ENCODE measurements at places on chromosomes 12 and 14.
A peak's percentile ranks its signal among the peaks of the same experiment; 100 is the strongest.

GRCh38 chr14:20820063-20820904 is 17.6 kb upstream of the RNASE1 start:
- no peak for DNase-seq

DNA sequence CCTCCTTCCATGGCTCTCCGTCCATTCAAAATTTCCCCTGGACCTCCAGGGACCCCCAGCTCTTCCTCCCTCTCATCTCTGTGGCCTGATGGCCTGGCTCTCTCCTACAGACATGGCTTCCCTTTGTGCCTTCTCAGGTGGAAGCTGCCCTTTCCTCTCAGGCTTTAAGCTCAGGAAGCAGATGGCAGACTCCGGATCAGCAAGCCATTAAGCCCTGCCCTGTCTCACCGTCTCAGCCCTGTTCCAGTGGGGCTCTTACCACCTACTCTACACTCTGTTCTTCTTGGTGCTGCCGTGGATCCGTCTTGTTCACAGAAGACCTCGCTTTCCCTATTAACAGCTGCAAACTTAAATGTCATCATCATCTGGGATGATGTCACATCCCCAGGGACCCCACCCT is 33.1 kb downstream of the NPC2 start:
- DNase-seq, result no peak

DNA sequence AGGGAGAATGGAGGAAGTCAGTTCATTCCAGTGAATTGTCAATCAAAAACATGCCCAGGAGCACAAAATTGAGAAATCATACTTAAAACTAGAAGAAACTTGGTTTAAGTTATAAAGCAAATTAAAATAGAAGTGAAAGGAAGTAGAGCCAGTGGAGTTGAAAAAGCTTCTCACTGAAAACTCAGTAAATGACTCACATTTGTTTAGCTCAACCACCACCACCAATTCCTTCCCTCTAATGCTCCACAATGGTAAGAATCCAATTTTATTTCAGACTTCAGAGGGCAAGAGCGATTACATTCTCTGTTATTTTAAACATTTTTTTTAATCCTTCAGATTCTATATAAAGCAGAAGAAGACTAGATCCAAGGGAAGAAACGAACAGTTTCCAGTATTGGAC is 19.4 kb downstream of the UTP20 start:
- no peak for DNase-seq

- peak; percentile 91 for DNase-seq
These were observed 13.8 kb downstream of the NGDN start for GRCh38 chr14:23483236-23483854.

DNA sequence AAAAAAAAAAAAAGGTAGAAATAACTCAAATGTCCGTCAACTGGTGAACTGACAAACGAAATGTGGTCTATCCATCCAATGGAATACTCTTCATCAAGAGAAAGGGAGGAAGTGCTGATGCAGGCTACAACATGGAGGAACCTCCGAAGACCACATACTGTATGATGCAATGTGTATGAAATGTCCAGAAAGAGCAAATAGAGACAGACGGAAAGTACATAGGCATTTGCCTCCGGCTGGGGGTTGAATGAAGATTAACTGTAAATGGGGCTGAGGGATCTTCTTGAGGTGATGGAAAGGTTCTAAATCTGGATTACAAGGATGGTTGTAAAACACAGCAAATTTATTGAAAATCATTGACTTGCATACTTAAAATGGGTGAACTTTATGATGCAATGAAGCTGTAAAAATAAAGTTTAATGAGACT is 35.4 kb downstream of the DLK1 start:
- DNase-seq, result peak; percentile 53

- DNase-seq, result no peak
These were observed 94.0 kb upstream of the RMST start for GRCh38 chr12:97368462-97369163.

DNA sequence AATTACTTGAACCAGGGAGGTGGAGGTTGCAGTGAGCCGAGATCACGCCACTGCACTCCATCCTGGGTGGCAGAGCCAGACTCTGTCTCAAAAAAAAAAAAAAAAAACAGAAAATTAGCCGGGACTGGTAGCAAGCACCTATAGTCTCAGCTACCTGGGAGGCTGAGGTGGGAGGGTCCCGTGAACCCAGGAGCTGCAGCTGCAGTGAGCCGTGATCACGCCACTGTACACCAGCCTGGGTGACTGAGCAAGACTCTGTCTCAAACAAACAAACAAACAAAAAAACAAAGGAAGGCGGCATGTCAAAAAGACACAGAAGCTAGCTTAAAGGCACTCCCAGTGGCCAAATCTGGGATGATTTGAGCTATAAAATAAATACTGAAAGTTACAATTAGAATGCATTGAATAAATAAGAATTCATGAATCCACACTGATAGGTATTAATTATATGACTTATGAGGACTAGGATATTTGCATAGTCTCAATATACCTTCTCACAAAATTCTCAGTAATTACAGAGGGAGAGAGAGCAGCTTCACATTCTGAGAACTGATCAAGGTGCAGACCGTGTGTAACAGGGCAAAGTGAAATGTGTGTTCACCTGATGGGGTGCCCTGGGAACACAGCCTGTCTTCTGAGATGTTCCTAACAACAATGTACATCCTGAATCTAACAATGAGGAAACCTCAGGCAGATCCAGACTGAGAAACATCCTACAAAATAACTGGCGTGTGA is 42.7 kb upstream of the GPR132 start:
- peak; percentile 67 for DNase-seq

GRCh38 chr12:52454411-52455201 is 2.7 kb upstream of the KRT6B start:
- DNase-seq, result no peak

GRCh38 chr14:65927931-65928356 is 515.4 kb downstream of the FUT8 start:
- peak; percentile 86 for DNase-seq

DNA sequence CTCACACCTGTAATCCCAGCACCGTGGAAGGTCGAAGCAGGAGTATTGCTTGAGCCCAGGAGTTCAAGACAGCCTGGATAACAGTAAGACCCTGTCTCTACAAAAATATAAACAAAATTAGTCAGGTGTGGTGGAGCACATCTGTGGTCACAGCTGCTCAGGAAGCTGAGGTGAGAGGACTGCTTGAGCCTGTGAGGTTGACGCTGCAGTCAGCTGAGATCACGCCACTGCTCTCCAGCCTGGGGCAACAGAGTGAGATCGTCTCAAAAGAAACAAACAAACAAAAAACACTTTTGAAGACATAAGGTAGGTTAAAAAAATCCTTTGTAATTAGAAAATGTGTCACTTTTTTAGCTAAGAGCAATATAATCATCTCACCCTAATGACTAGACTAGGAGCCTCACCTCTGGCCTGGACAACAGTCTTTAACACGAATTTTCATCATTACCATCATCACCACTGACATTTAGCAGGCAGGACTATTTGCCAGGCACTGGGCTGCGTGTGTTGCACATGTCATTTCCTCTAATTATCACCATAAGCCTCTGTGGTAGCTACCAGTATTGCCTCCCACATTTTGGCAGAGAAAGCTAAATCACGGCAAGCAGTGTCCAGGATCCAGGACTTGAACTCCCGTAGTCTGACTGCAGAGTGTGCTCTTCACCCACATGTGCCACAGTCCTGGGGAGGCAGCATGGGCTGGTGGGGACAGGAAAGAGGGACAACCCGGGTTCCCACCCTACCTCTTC is 4.6 kb upstream of the SYCP3 start:
- no peak for DNase-seq

- DNase-seq, result no peak
These were observed 8.4 kb downstream of the GPRC5A start for GRCh38 chr12:12899530-12900380.

DNA sequence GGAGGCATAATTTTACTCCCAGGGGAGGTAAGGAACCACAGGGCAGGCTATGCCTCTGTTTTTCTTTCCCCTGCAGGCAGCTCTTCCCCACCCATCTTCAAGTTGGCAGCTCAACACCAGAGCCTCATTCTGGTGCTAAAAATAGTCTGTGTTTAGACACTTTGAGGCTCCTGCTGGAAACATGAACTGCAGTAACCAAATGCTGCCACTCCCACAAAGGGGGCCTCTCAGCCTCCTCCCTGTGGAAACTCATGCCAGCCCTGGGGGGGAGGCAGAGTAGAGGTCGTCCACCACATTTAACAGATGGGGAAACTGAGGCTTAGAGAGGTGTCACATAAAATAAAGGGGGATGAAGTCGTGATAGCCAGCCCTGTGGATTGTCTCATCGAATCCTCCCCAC is 61.4 kb downstream of the WSCD2 start:
- DNase-seq, result no peak

- DNase-seq, result no peak
These were observed 51.6 kb upstream of the CRY1 start for GRCh38 chr12:107144990-107145389.

DNA sequence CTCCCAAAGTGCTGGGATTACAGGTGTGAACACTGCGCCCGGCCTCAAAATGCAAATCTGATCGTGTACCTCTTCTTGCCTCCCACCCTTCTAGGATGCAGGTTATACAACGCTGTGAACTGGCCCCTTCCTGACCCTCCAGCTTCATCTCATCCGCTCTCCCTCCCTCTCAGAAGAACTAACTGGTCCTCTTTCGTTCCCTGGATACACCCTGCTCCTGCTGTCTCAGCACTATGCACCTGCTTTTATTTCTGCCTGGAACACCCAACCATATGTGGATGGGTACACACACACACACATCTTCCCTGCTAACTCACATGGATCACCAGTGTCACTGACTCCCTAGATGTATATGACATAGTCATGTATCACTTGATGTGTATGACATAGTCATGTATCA is 56.1 kb upstream of the VASH1 start:
- no peak for DNase-seq

GRCh38 chr14:83300476-83301064 is 1766.9 kb upstream of the SEL1L start:
- DNase-seq, result peak; percentile 78

- DNase-seq, result no peak
These were observed 6.5 kb downstream of the MLH3 start for GRCh38 chr14:75044752-75045151.

DNA sequence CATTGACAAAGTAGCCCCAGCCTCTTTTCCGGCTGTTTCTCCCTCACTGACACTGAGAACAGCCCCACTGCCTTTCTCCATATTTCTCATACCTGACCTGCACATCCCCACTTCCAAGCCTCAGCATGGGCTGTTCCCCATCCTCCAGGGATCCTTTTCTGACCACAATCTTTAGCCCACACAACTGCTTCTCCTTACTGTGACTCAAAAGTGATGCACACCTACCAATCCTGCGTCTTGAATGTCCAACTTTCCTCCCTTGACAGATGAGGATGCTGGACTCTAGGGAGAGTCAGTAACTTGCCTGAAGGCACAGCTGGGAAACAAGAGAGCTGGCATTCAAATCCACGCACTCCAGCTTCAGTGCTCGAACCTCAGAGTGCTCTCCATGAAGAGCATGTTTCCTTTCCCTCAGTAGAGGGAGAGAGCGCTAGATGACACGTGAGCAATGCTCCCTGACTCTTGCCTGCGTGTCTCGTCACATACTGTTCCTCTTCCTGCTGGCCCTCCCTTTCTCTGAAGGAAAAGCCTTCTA is 75.6 kb downstream of the NTF3 start:
- no peak for DNase-seq

DNA sequence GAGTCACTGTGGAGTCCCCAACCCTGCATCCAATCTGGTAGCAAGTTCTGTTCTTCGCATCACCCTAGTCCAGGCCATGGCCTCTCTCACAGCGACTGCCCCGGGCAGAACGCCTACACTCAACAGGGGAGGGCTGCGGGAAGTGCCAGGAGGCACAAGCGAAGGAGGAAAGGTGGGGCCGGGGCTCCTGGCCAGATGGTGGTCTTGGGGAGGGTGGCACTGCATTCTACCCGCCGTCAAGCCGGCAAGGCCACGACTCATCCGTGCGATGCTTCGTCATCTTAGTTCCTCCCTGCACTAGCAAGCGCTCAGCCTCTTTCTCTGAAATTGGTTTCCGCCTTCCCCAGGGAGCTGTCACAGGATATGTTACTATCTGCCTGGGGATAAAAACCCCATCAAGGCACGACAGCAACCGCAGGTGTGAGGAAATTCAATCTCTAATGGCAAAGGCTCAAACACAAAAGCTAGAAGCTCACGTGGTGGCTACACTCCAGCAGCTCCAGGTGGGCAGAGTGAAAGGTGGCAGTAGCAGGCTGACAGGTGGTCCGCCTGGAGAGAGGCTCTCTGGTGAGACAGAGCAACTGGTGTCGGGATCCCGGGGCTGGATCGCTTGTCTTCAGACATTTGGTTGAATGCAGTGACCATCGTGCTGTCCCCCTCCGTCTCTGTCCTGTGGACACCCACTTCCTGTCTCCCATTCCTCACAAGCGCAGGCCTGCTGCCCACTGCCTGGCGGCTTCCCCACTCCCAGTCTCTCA is 34.1 kb downstream of the ACADS start:
- DNase-seq, result peak; percentile 99

GRCh38 chr12:5220835-5221234 is 177.2 kb downstream of the KCNA5 start:
- no peak for DNase-seq

DNA sequence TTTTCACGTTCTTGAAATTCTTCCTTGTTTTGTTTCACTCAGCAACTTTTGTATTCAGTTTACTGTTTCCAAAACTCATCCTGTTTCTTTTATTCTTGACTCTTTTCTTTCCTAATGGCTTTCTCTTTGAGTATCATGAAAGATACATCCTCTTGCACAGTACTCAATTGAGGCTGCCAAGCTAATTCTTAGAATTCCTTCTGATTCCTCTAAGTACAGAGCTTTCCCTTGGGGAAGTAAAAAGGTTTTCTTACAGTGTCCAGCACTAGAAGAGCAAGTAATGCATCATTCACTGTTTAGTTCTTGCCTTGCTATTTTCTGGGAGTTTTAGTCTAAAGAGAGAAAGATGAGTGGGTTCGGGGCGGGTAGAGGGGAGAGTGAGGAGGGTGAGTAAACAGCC is 154.1 kb downstream of the NEDD1 start:
- DNase-seq, result no peak

GRCh38 chr14:51211149-51211548 is 28.9 kb upstream of the TMX1 start:
- DNase-seq, result peak; percentile 95

DNA sequence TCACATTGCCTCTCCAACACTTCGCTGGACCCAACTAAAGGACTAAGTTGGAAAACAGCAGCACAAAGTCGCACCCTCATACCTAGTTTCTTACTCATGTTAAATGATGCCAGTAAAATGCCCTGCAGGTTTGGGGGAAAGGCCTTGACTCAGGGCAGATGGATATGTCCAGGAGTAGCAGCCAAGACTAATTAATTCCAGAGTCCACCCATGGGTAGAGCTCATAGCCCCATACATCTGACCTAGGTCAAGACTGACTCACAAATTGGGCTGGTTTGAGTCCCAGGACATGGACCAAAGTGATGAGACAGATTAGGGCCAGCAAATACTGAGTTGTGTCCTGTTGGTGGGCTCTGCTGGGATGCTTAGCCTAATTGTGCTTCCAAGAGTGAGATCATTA is 224.0 kb upstream of the BTG1 start:
- no peak for DNase-seq

GRCh38 chr14:75053396-75054291 is 2.4 kb upstream of the MLH3 start:
- no peak for DNase-seq

- DNase-seq, result no peak
These were observed 87.9 kb upstream of the BCL11B start for GRCh38 chr14:99359906-99360305.

- no peak for DNase-seq
These were observed 61.9 kb downstream of the ABCC9 start for GRCh38 chr12:21879312-21879711.

GRCh38 chr12:56995930-56996496 is 10.3 kb downstream of the ZBTB39 start:
- no peak for DNase-seq

Data from NCI-H69 (cell line).